ENCODE measurements at places on chromosomes 7 and 10. TPM values are rescaled to one million over a fixed set of nuclear protein-coding genes. Genes with fewer than 3 reads are reported as not detected.

Gene HOXA5
- total RNA-seq, result 5.6 TPM

Gene SFTPA1
- total RNA-seq, result 0.32 TPM

Gene CDK14
- total RNA-seq, result 1.1 TPM

Gene ZPBP
- not detected for total RNA-seq

Gene HEPACAM2
- not detected for total RNA-seq

Gene CADPS2
- total RNA-seq, result 2.4 TPM

Gene STEAP2
- total RNA-seq, result 2.4 TPM
